ENCODE measurements at places on chromosomes 12 and 14. TPM values are rescaled to one million over a fixed set of nuclear protein-coding genes. Genes with fewer than 3 reads are reported as not detected.

The KCNA1 gene
- polyA plus RNA-seq, result not detected

The MIP gene
- not detected for polyA plus RNA-seq

The SLC4A8 gene
- polyA plus RNA-seq, result 2.1 TPM

The HOXC12 gene
- polyA plus RNA-seq, result not detected

The TAS2R13 gene
- polyA plus RNA-seq, result 0.10 TPM

The KRT71 gene
- 0.12 TPM for polyA plus RNA-seq

The DTD2 gene
- 25.4 TPM for polyA plus RNA-seq

The A2M gene
- 2,374 TPM for polyA plus RNA-seq

The CELA1 gene
- not detected for polyA plus RNA-seq
